ENCODE measurements at places on chromosomes 6 and 20.

- DNase-seq: no peak
These were observed 71.5 kb downstream of the RPP40 start for GRCh38 chr6:4932228-4932903.

- peak; percentile 29 for DNase-seq
These were observed 56.2 kb upstream of the ARID1B start for GRCh38 chr6:156720691-156721685.

GRCh38 chr6:79538106-79538971 is 1.1 kb upstream of the LCA5 start:
- peak; percentile 68 for DNase-seq

GRCh38 chr6:54493138-54493537 is 184.9 kb downstream of the TINAG start:
- DNase-seq: peak; percentile 56

GRCh38 chr6:162736961-162737360 is 9.2 kb downstream of the PACRG start:
- DNase-seq: no peak
